ENCODE measurements at places on chromosomes 4 and X.
A peak's percentile ranks its signal among the peaks of the same experiment; 100 is the strongest.

GRCh38 chr4:148842843-148843242, 400.6 kb upstream of the NR3C2 start:
- no peak for DNase-seq

DNA sequence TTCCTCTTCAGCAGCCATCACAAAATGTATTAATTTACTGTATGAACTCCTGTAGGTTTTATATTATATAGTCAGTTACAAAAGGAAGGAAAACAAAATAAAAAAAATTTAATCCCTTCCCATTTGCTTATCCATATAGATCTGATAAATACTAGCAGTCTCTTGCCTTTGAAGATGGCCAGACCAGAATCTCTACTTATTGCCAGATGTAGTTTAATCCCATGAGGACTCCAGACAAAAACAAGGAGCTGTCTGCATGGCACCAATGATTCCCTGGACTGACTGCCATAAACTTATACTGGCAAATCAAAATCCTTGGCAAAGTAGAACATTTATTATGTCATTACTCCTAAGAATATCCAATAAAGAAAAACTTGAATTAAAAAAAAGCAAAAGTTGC, 223.3 kb upstream of the MAB21L2 start:
- DNase-seq = no peak

GRCh38 chr4:126895988-126896570, 736.7 kb upstream of the INTU start:
- DNase-seq = no peak

- no peak for DNase-seq
Observed at GRCh38 chr4:44425614-44426208, 22.9 kb downstream of the KCTD8 start.

- DNase-seq = no peak
Observed at GRCh38 chrX:150326541-150327247, 36.4 kb upstream of the MAMLD1 start.

DNA sequence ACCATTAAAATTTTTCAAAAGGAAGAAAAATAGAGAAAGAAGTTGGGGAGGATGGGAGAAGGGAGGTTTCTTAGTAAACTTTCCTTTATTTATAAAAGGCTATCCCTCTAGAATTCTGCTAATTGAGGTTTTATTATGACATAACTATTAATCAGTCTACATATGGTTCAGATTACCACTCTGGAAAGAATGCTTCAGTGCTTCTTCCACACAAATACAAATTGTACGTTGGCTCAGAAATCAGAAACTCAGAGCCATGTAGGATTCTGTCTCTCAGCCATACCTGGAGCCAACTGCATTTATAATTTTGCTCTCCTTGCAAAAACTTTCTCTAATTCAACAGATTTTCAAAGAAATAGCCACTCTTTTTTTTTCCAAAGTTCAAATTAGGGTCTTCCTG, 37.1 kb downstream of the SRPX start:
- no peak for DNase-seq

DNA sequence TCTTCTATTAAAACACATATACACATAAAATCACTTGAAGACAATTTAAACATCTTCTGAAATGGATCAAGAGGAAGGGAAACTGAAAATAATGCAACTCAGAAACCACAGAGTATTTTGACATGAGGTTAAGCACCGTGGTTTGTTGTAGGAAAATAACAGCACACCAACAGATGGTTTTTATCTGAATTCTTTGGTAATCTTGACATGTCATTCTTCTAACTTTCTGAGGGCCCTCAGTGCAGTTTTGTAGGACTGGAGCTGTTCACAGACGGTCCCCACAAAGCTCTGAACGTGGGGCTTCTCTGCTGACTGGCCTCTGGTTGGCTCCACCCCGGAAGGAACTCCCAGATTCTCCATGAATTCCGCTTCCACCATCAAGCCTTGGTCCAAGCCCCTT, 16.0 kb upstream of the TLR8 start:
- peak; percentile 49 for DNase-seq

- no peak for DNase-seq
Observed at GRCh38 chr4:48015678-48016077, 803 bp downstream of the CNGA1 start.

GRCh38 chrX:151974336-151975227, at the start of gene GABRE:
GABRE (minus strand) TSS chrX:151974676; CDS start chrX:151974625, 51 bp downstream.
- DNase-seq = no peak

- DNase-seq = no peak
Observed at GRCh38 chr4:169033660-169034059, 23.6 kb upstream of the CBR4 start.

DNA sequence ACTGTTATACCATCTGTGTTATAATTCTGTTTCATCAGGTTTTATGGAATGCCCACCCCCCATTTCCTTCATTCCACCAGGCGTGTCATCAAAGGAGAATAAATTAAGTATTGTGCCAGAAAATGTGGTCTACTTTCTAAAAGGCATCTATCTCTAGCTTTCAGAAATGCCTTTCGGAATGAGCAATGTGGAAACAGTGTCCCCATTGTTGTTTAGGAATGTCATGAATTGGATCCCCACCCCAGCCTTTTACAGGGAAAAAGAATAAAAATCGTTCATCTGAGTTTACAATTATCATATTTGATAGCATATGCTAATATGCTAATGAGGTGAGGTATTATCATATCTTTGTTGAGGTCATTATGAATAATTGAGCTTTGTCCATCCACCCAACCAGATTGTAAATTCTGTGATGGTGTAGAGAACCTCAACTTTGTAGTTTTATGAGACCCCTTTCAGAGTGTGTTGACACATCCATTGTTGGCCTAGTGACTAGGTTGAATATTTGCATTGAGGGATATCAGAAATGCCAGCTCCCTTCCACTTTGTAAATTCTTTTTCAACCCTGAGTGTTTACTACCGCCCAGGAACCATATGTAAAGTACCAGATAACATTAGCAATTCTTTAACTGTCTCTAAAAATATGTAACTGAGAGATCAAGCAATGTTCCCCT, 56.2 kb upstream of the CCDC160 start:
- no peak for DNase-seq

- no peak for DNase-seq
Observed at GRCh38 chr4:174629265-174629664, 107.0 kb upstream of the HPGD start.

- no peak for DNase-seq
Observed at GRCh38 chrX:20333672-20334071, 67.0 kb upstream of the RPS6KA3 start.

DNA sequence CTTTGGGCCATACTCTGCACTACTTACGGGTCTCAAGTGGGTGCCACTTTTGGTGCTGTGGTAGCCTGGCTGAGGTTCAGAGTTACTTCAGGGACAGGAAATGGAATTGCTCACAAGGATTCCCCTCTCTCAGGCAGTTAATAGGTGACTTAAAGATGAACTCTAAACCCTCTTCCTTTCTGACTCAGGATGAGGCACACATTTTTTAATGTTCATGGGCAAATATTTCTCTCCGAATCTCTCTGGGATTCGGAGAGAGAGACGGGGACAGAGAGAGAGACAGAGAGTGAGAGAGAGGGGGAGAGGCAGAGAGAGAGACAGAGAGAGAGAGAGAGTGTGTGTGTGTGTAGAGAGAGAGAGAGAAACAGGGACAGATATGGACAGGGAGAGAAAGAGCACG, 79.8 kb downstream of the NYX start:
- DNase-seq = no peak

DNA sequence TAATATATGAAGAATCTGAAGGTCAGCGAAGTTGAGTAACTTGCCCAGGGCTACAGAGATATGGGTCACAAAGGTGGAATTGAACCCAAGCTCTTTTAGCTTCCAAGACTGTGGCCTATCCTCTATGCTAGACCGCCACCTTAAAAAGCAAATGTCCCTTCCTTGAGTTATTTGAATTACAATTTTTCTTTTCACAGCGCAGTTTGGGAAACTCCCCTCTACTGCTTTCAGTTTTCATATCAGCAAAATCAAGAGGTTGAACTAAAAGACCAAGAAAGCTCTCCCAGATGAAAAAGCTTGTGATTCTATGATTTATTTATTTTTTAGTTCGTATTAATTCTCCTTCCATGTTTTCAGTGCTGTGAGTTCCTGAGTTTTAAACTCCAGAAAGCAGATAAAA, 174.5 kb upstream of the C1QTNF7 start:
- DNase-seq = no peak

DNA sequence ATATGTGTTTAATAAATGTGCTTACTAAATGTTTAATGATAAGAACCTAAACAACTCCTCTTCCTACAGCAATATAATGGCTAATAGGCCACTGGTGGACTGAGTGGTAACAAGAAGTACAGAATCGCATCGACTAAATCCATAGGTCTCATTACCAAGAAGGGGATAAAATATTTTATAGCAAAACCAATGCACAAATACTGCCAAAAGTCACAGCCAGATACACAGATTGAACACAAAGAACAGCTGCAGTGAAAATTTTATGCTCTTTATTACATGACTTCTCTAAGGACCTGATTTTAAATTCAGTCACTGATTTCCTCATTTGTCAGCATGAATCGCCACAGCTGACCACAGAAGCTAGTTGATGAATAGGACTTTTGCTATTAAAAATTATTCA, 285.4 kb downstream of the DHX15 start:
- DNase-seq = no peak

DNA sequence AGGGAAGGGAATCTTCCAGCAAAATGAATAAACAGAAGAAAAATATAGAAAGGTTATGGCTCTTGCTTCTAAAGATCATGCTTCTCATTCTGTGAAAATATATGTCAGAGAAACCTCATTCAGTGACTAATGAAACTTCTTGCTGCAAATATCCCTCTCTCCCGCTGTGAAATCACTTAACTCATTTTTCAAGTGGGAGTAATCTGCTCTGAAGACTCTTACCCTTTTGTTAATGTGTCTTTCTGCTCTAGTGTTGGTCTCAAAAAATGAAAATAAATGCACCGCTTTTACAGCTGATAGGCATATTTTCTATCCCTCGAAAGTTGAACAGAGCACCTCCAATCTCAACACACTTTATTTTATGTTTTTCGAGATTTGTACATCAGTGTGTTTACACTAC, 252.3 kb downstream of the NLGN4X start:
- no peak for DNase-seq

- DNase-seq = no peak
Observed at GRCh38 chrX:64195862-64196261, 9.6 kb downstream of the AMER1 start.

DNA sequence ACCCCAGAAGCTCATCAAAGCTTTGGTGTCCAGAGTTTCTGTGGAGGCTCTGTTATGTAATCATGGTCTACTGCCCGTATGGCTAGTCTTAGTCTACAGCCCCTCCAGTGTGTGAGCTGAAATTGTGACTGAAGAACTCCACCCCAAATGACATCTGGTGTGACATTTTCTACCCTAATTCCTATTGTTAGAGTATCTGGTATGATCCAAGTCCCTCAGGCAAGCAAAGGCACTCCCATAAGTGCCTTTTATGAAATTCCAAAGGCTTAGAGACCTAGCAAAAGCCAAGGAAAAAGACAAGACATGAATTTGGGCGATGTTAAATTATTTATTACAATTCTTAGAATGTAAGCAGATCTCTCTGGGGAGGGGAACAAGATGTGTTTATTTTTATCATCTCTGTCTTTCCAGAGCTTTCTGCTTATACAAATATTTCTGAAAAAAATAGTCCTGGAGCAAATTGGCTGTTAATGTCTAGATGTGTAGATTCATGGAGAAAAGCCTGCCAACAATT, 417.4 kb downstream of the CCSER1 start:
- DNase-seq = no peak

- no peak for DNase-seq
Observed at GRCh38 chrX:155169881-155170280, 46.4 kb upstream of the VBP1 start.

DNA sequence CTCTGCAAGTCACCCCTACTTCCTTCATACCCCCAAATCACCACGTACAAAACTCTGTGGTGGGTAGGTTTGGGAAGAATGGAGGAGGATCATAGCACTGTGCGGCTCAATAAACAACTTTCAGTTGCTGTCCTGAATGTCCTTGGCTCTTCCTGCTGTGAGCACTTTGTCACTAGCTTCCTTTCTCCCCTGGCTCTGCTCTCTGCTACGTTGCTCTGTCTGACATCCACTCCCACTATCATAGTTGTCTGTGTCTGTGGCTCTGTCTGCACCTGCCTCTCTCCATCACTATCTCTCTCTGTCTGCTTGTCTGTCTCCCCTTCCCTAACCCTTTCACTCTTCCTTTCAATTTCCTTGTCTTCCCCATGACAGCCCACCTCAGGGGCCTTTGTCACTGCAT, 21.2 kb upstream of the SMPX start:
- no peak for DNase-seq

DNA sequence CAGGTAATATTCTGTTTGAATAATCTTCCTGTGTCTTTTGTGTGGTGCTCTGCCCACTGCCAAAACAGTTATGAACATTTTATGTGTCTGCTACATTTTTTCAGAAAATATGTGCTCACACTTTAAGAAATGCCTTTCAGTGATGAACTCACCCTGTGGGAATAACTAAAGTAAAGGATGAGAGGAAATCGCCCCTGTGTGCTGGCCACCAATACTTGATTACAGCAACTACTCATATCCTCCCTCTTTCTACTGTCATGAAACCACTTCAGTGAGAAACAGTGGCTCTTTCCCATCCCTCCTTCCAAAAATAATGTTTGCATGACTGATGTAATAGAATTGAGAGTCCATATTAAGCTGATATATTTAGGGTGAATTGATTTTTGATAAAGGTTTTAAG, 900.9 kb downstream of the RAB28 start:
- no peak for DNase-seq

- no peak for DNase-seq
Observed at GRCh38 chrX:102723456-102723855, 2.9 kb downstream of the GPRASP3 start.

GRCh38 chr4:8171984-8172924, 13.6 kb upstream of the ABLIM2 start:
- no peak for DNase-seq

GRCh38 chr4:158410272-158410671, 111.4 kb upstream of the RXFP1 start:
- no peak for DNase-seq

DNA sequence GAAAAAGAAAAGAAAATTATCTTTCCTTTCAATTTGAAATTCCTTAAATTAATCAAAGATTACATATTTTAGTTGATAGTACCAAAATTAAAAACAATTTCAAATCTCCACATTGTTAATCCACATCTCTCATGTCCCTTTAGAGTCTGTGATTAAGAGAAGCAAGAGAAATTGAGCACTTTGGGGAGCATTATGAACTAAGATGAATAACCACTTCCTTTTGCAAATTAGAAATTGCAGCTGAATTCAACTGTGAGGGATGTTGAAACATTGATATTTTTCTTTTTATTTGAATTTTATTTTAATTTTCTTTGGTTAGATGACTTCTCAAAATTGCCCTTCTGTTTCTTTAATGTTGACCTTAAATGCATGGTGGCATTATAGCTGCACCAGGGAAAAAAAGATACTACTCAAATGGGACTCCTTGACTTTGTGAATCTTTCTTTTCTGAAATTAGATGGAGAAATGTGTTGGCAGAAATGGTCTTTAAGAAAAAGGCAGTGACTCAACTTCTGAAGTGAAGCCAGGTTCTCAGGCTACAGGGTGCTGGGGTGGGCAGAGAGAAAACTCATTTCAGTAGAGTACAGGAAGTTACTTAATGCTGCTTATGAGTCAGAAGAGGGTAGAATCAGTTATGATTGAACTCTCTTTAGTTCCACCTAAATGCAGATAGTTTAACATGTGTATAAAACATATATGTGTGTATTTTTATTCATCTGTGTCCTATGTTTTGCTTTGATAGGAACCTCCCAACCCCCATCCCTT, 92.0 kb upstream of the TNIP3 start:
- peak; percentile 67 for DNase-seq

All from HL-60 (cell line).